A172 (cell line): ENCODE measurements at places on chromosomes 6 and 20.

GRCh38 chr6:123875784-123876183, 72.1 kb downstream of the NKAIN2 start:
- no peak for DNase-seq

DNA sequence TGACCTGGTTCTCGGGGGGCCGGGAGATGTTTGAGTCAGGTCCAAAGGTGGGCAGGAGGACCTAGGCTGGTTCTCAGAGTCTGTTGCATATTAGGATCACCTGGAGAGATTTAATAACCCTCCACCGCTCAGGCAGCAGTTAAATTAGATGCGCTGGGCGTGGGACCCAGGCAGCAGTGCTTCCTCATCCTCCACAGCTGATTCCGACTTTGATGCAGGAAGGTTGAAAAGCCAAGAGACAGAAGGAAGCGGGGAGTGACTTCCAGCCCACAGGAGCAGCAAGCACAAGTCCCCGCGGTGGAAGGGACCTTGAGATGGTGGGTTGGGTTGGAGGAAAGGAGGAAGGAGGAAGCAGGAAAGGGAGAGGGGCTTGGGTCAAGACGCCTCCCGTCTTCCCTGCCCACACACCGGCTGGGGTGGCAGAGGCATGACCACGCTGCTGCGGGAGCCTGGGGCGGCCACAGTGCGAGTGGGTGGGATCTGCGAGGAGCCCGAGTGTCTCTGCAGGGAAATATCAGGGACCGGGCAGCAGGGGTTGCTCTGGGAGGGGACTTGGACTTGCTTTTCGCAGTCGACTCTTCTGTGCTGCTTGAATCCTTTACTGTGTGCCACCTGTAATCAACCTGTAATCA, 146.0 kb downstream of the PHACTR3 start:
- DNase-seq = no peak

DNA sequence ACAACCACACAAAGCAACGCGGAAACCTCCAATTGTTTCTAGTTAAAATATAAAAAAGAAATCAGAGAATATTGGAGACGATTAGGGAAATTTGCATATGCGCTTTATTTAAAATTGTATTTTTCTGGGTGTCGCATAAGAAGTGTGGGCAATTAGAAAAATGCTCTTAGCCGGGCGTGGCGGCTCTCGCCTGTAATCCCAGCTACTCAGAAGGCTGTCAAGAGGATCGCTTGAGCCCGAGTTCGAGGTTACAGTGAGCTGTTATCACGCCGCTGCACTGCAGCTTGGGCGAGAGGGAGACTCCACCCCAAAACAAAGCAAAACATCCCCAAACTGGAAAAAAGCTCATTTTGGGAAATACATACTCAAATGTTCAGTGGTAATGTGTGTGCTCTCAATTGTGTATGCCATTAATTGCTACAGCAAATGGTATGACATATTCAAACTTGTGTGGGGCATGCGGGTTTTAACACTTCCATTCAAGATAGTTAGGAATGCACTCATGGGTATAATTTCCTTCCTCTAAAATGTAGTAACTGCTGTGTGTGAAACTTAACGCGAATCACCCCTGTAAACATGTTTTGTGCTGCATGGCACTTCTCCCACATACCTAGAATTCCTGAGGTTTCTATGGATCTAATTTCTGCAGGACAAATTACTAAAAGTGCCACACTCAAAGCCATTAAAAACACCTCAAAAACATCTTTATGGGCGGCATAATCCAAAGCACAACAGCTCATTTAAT, 54.7 kb upstream of the HFE start:
- peak; percentile 66 for DNase-seq

GRCh38 chr6:13030396-13030795, 297.9 kb downstream of the TBC1D7 start:
- DNase-seq = no peak

DNA sequence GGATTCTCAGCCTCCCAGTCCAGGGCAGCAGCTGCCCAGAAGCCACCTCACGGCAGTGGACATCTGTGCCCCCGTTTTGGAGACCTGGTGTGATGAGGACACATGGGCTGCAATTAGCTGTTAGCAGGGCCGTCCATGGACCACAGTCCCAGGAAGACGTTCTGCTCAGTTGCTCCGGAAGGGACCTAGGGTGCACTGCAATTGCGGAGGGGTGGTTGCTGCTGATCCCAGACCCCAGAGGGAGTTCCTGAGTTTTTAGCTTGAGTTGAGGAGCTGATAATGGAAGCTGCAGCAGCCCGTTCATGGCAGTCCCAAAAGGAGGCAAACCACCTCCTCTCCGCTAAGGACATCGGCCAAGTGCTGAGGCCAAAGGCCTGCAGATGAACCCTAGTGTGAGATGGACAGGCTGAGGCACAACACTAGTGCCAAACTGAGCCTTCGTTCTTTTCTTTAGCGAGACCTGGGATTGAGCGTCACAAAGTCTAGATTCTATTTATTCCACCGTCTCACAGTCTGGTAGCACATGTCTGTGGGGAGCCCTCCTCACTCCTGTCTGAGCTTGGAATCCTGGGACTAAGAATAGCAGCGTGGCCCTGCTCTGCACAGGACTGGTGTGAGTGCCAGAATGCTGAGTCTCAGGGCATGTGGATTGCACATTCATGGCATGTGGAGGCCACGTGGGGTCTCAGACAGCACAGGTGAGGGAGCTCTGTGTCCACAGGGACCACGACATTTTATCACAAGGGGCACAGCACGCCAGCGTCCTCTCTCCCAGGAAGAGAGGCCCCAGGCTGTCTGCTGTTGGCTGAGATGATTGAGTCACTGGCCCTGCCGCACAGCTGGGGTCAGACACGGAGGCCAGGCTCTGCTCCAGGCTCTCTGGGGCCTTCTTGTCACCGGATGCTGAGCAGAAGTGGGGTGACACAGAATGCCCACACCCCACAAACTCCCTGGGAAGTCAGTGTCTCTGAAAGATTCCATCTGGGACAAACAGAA, 113.4 kb downstream of the PSMB1 start:
- peak; percentile 18 for DNase-seq

GRCh38 chr20:48578397-48579098, 249.3 kb downstream of the PREX1 start:
- DNase-seq = no peak

DNA sequence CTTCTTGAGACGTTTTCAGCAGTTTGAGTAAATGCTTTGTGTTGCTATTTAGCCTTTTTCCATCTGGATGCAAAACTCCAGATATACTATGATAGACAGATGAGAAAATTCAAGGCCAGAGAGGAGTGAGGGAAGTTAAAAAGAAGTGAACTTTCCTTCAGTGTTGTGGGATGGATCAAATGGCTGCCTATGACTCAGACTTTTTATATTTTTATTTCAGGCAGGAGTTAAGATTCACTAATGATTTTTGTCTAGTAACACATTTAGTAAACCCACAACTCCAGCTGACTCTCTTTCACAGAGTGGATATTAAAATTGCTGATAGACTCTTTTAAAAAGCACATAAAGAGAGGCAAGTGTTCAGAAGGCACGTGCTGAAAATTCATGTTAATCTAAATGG, 23.2 kb upstream of the PTCHD4 start:
- DNase-seq = peak; percentile 16

GRCh38 chr20:59705651-59706399, 101.5 kb downstream of the PHACTR3 start:
- DNase-seq = no peak

DNA sequence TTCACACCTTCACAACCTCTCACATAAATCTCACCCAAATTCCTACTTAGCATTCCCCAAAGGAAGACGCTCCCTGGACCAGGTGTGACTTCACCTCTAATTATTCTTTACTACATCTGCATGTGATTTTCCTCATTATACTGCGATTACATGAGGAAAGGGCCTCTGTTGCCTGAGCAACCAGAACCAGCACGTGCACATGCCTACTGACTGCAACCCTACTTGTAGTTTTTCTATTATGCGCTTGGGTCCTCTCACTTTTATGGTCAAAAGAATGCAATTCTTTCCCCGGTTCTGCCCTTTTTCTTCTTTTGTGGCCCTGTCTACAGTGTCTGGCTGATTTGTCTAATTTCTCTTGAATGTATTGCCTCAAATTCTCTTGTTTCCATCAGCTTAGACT, 20.4 kb upstream of the ANKEF1 start:
- DNase-seq = no peak

DNA sequence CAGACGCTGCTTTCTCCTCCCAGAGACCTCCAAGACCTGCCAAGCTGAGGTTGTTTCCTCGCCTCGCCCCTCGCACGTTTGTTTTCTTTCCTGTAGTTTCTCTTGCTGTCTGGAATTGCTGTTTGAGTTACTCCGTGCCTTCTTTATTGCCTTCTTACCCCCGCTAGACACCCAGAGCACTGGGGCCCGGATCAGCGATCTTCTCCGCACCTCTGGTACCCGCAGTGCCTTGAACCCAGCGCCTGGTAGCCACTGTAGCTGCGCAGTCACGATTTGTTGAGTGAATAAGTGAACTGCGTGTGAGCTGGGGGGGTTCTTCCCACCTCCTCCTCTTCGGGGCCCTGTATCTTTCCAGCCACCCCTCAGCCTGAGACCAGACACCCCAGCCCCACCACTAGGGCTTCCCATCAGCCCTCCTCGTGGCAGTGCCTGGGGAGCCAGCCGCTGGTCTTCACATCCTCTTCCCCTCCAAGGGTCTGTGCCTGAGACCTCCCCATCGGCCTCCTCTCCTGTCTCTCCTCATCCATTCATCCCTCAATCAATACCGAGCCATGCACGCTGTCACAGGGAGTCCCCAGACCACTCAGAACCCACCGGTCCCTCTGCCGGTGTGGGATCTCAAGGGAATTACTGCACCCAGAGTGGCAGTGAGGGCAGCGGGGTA, 849 bp upstream of the BMP7 start:
- DNase-seq = no peak

GRCh38 chr20:3786665-3787323, at the start of gene CENPB:
Gene CENPB, minus strand, starts transcription at chr20:3786740. Its CDS starts 257 bp downstream, at chr20:3786483.
- peak; percentile 68 for DNase-seq

- DNase-seq = no peak
Observed at GRCh38 chr6:91464201-91464600, 877.3 kb upstream of the MAP3K7 start.

DNA sequence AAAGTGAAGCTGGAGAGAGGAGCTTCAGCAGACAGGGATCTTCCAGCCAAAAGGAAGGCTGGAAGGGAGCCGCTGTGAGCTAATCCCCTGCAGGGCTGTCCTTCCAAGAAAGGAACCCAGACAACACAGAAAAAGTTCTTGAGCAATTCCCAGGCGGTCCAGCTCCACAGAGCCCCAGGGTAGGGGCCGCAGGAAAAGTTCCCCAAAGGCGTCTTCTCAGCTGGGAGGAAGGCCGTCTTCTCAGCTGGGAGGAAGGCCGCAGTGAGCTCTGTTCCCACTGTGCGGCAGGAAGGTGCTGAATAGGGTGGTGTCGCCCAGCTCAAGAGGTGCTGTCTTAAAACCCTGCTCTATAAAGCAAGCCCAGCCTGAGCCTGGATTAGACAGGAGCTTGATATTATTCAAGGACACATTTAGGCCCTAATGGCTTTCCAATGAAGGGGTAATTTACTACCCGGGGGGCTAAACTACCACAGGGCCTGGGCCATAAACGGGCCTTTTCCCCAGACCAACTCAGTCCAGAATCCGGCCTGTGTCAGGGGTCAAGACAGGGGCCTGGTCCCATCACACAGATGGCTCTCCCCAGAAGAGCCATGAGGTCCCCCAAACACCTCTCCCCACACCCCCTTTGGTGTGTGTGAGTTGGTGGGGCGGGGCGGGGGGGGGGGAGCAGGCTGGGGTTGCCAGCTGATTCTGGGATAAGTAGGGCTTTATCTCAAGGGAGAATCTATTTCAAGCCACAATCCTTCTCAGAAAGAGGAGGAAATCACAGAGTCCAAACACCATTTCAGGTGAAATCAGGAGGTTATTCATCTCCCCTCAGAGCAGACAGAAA, 103.6 kb downstream of the NOL4L start:
- no peak for DNase-seq

GRCh38 chr6:135535989-135536414, 38.5 kb upstream of the AHI1 start:
- peak; percentile 39 for DNase-seq

- DNase-seq = no peak
Observed at GRCh38 chr6:37088897-37089296, 81.1 kb upstream of the PIM1 start.

DNA sequence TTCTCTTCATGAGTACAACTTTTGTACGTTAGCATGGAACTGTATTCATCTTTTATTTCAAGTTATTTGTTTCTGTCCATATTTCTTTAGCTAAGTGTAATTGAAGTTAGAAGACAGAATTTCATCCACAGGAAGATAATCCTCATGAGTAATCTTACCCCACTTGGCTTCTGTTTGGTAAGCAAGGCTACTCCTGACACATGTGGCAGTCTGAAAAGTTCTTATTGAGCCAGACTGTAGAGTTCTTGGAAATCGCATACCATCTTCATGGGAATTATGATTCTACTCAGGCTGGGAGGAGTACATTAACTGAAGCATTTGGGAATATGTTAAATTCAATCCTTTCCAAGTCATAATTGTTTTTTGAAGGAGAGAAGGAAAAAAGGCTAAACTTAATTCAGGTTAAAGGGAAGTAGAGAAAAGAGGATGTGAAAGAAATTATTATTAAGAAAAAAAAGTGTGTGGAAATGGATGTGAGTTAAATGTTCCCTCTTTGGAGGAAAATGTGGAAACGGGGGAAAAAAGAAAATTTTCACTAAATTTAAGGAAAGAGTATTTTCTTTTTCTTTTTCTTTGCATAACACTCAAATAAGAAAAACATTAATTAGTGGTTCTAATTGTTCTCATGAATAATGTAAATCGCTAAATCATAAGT, 41.5 kb upstream of the TENT5A start:
- DNase-seq = no peak

DNA sequence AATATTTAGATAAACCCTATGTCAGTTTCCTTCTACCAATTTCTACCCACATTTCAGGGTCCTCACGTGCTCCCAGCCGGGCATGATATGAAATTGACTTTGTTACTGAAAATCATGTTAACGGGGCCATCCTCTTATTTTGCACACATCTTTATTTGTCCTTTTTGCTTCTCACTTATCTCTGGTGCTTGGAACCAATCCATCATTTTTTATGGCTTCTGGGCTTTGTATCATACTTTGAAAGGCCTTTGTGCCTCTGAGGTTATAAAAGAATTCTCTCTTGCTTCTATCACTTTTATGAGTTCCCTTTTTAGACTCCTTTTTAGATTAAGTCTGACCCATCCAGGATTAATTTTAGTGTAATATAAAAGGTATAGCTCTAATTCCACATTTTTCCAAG, 117.1 kb upstream of the PRND start:
- DNase-seq = peak; percentile 42
